ENCODE measurements at places on chromosomes 4 and X.

- no peak for DNase-seq
These were observed 297.0 kb upstream of the CLNK start for GRCh38 chr4:10981576-10981975.

DNA sequence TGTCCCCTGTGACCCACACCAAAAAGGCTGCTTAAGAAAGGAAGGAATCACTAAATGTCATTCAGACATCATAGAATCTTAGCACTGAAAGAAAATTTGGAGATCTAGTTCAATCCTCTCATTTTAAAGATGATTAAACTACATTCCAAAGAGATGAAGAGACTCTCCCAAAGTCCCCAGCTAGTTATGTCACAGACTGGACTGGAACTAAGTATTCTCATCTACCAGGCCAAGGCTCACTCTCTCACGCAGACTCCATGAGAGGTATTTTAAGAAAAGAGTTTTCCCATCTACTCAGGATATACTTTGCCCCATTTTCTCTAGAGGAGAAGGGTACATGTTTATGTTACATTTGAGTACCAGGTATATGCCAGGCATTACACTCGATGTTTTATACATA is 6.9 kb downstream of the FABP2 start:
- no peak for DNase-seq

DNA sequence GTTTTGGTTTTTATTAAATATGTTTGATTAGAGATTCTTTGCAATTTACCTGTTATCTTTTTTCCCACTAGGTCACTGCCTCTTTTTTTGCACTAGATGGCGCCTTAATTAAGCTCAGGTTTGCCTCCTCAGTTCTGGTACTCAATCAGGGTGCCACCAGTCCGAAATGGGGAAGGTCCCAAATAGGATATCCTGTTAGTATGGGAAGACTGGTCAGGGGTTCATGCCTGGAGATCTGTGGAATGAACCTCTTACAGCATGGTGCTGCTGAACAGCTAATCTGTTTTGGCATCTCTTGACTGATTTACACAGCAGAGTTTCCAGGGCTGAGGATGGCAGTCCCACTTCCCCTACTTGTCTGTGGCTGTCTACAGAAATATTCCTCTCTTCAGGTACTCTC is 24.2 kb upstream of the VSIG1 start:
- no peak for DNase-seq

- DNase-seq: no peak
These were observed 171.4 kb downstream of the GPC3 start for GRCh38 chrX:133813971-133814370.

GRCh38 chrX:73127700-73128241 is 48.5 kb upstream of the PABPC1L2A start:
- peak; percentile 49 for DNase-seq

- DNase-seq: no peak
These were observed 37.9 kb downstream of the RAB40AL start for GRCh38 chrX:102975016-102975415.

GRCh38 chr4:25513814-25514213 is 136.8 kb downstream of the ANAPC4 start:
- DNase-seq: no peak

GRCh38 chr4:8917321-8917811 is 45.7 kb upstream of the HMX1 start:
- DNase-seq: no peak

- no peak for DNase-seq
These were observed 3.2 kb downstream of the GBA3 start for GRCh38 chr4:22695917-22696316.

GRCh38 chr4:53121264-53121865 is 244.5 kb downstream of the SCFD2 start:
- DNase-seq: no peak

GRCh38 chr4:149972407-149972806 is 105.8 kb upstream of the DCLK2 start:
- DNase-seq: no peak

DNA sequence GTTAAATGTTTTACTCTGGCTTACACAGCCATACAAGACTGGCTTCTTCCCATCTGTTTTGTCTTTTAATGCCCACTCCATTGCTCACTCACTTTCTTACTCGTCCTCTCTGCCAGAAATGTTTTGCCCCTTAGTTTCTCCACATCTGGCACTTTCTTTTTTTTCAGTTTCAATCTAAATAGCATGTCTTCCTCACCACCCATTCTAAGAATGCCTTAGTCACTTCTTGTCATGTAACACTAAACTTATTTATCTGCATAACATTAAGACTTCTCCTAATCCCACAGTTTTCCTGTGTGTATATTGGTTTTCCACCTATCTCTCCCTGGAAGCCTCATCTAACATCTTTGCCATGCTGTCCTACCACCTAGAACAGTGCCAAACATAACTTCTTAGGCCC is 119.3 kb downstream of the ADAMTS3 start:
- DNase-seq: no peak

GRCh38 chr4:175824076-175824475 is 12.0 kb upstream of the GPM6A start:
- DNase-seq: no peak

DNA sequence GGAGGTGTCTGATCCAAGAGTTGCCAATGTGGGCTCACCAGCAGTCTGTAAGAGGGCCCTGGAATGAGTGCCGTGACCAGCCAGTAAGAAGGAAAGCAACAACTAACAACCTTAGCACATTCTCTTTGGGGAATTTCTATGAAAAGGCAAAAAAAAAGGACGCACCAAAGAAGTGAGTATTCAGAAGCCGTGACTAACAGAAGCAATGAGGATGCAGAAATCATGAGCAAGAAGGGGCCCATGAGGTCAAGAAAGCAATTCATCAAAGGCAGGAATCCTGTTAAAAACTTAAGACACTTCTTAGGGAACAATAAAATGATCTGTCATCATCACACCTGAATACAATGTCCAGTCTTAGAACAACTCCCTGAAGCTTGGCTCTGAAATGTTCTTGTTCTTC is 260.5 kb downstream of the RAPGEF2 start:
- DNase-seq: no peak

DNA sequence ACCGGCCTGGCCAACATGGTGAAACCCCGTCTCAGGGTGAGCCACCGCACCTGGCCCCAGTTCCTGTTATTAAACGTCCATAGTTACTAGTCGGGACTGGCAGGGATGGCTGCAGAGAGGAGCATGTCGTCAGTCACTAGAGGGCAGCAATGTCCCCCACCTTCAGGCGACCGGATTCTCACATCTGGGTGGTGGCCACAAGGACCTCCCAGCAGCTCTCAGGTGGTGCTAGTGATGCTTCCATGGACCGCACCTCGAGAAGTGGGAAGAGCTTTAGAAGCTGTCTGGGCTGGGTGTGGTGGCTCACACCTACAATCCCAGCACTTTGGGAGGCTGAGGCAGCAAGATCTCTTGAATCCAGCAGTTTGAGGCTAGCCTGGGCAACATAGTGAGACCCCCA is 13.3 kb upstream of the IL3RA start:
- DNase-seq: no peak

DNA sequence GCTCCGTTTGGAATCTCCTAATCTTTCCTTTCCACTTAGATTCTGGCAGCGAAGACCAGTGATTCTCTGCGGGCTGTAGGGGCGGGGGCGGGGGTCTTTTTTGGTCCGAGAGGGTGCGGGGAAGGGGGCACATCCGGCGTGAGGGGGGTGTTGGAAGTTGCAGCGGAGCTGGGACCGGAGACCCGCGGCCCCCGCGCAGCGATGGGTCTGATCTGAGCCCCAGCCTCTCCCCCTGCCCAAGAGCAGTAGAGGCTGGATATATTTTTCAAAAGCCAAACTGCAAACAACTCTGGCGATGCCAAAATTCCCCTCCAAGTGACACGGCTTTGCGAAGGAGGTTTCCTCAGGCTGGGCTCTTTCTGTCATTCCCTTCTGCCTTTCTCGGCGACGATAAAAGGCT is 355 bp downstream of the GRID2 start:
- peak; percentile 6 for DNase-seq

GRCh38 chr4:33262824-33263223 is 2542.7 kb downstream of the PCDH7 start:
- DNase-seq: no peak

GRCh38 chr4:117063961-117064696 is 21.2 kb downstream of the TRAM1L1 start:
- DNase-seq: no peak

DNA sequence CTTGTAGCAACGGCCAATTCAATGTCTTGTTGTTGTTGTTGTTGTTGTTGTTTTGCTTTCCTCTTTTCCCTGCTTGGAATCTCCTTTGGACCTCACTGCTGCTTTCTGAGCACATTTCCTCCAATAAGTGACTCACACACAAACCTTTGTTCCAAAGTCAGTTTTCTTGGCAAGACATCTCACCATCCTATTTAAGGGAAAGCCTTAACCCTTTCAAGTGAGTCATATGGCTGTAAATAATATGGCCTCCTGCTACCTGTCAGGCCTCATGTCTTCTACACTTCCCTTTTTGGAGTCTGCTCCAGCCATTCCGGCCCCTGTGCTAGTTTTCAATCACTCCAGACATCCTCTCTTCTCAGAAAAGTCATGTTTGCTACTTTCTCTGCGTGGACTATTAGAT is 79.5 kb upstream of the MAGEB10 start:
- DNase-seq: no peak

DNA sequence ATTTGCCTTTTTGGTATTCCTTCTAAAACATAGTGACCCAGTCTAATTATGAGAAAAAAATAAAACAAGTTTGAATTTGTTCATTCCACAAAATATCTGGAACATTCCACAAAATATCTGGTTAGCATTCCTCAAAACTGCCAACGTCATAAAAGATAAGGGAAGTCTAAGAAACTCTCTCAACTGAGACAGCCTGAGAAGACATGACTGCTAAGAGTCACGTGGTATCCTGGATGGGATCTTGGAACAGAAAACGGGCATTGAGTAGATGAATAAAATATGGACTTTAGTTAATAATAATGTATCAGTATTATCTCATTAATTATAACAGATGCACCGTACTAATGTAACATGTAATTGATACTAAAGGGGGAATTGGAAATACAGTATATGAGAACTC is 280.9 kb downstream of the ARAP2 start:
- DNase-seq: no peak

GRCh38 chr4:2689825-2690700 is 66.1 kb downstream of the TNIP2 start:
- DNase-seq: no peak

GRCh38 chr4:79682801-79683530 is 274.9 kb upstream of the GK2 start:
- peak; percentile 8 for DNase-seq

DNA sequence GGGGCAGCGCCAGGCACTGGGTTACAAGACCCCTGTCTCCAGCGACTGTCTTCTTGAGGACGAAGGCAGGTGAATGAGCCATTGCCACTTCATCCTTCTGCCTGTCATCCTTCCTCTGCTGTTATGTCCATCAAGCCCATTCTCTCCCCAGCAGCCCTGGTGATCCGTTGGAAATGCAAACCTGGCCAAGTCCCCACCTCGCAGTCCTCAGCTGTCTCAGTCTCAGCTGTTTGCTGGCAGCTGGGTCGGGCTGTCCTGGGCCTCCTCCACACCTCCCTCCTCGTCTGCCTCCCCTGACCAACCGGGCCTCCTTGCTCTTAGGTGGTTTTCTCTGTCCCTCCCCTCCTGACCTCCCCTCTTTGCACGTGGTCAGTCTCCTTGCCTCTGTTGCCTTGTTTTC is 38.0 kb downstream of the PTTG2 start:
- DNase-seq: no peak

DNA sequence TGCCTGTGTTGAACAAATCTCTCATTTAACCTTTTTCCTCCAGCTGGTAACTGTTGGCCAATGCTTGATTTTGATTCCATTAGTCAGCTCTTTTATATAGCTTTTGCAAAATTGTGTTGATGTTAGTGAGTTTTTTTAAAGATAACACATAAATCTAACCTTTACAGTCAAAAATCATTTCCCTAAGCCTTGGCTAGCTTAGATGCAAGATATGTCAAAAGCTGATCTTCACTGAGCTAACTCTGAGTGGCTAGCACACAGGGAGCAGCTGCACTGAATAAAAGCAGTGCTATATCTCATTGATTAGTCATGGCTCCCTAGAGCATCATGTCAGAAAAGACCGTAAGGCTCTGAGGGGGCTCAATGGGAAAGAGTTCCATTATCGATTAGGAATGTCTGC is 78.7 kb downstream of the PPARGC1A start:
- DNase-seq: no peak

DNA sequence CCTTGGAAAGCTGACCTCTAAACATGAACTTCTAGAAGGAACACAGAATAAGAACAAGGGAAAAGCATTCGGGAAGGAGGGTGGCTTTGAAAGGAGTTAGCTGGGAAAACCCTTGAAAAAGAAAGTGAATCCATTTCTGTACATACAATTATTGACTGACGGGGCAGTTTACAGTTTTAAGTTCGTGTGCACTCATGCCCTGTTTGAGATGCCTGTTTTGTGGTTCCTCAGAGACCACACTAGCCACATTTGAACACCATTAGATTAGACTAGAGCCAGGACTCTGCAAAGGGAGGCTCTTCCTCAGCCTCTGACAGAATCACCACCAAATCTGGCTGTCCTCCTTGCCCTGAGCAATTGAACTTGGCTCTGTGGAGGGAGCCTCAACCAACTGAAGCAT is 158.3 kb downstream of the PALLD start:
- DNase-seq: no peak

DNA sequence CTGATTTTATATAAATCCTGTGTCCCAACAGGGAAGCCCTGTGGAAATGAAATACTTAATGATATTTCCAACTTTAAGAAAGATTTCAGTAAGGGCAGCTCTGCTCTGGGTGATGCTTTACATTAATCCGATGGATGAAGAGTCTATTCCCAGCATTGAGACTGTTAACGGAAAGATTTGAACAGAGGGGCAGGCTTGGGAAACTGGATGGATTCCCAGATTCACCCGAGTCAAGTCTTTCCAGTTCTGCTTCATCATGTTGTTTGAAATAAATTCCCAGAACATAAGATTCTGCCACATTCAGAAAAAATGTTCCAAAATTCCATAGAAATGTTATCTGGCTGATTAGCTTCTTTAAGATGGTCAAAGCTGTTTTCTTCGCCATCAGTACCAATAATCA is 246.0 kb downstream of the FBXW7 start:
- no peak for DNase-seq

- no peak for DNase-seq
These were observed 795.7 kb downstream of the ADGRL3 start for GRCh38 chr4:61995717-61996340.

GRCh38 chrX:106397788-106398538 is 213.8 kb upstream of the RADX start:
- DNase-seq: no peak

DNA sequence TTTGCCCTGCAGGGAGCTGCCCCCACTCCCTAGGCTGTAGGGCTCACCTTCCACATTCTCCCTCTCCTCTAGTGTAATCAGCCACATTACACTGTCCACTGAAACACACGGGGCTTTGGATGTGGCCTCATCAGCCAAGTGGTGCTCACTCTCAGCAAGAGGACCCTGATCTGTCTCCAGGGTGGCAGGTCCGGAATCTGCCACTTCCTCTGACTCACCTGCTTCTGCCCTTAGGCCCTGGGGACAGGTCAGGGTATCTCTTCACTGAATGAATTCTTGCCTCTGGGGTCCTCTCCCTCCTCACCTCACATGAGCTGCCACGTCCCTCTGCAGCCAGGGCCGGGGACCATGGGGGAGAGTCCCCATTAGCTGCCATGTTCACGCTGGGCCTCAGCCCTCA is 15.9 kb downstream of the ZNF41 start:
- DNase-seq: no peak

Measured in putamen (tissue), 1 donor.